Cardiac septum (tissue), 1 donor: ENCODE measurements at places on chromosomes 13 and 19.

DNA sequence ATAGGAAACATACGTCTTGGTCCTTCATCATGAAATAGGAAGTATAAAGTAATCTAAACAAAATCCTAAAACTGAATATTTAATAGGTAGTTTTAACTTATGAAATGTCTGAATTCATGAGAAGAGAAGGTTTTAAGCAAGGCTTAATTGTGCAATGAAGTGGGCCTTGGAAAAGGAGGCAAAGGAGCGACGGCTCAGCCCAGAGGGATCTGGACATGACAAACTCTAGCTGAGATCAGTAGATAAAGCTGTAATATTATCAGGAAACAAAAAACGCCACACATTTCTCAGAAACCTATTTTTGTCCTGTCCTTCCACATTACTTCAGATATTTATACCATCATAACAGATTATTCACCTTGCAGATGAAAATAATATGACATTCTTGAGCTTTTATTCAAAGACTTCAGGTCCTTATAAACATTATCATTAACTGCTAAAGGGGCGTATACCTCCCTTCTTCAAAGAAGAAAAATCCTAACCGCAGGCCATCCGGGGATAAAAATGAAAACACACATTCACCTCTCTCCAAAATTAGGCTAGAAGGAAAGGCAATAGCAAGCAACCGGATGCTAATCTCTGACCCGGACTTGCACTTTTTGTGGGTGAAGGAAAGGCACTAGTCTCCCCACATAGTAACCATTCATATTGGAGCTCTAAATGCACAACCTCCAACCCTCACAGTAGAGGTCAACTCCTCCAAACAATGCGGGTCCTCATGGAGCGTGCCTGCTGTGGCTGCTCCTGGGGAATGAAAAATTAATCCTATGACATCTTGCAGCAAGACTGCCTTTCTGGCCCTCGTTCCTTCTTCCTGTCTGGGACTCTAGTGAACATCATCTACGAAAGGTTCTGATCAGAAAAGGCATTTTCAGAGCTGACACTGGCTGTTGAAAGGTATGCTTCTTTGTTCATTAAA is 108.8 kb downstream of the TBC1D4 start:
- no peak for DNase-seq

- DNase-seq = no peak
These were observed 363.2 kb downstream of the GPC6 start for GRCh38 chr13:93589788-93590187.

DNA sequence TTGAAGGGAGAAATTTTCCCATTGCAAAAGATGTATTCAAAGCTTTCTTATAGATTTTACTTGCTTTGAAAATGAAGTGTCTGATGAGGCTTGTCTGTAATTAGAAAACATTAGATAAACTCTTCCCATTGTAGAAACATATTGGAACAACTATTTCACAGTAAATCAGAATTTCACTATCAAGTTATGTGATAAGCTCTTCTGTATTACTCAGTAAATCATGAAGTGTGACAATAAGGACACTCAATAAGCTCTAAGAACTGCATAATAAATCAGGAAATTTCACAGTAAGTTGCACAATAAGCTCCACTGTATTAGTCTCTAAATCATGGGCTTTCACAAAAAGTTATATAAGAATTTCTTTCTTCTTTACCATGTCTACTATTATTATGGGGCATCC is 1546.6 kb downstream of the SLITRK5 start:
- no peak for DNase-seq

DNA sequence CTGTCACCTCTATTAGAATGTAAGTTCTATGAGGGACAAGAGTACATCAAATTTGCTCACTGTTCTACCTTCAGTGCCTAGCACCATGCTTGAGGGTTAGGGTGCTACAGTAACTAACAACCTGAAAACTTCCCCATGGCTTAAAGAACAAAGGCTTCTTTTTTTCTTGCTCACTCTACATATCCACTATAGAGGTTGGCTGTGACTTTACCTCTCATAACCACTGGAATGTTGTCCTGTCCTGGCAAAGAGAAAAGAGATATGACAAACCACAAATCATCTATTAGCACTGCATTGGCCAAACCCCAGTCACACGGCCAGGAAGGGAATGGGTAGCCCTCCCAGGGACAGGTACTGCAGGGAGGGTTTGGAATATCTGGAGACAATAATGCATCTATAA is 23.2 kb upstream of the ACOD1 start:
- no peak for DNase-seq

DNA sequence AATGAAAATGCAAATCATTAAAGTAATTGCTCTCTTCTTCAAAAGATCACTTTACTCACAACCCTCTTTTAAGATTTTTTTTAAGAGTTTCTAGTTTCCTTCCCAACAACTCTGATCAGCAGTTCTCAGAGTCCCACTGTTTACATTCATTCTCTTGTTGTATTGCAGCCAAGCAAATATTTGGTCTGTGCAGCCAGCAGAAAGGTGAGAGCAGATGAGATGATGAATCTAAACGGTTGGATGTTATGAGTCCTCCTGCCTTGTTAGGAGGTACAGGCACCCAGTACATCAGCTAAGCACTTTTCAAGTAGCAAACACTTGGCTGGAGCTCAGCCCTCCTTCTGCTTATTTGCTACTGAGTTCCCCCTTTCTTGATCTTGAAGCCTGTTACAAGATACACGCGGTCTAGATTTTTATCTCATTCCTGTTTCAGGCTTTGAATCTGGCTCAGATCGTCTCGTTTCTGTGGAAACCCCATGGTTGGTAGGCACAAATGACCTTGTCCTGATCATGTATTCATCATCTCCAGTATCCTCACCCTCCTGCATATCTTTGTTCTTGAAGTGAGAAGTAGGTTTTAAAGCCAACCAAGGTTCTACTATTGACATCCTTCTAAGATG is 300.7 kb downstream of the DCT start:
- no peak for DNase-seq

GRCh38 chr19:39829702-39830275 is 4.2 kb downstream of the DYRK1B start:
- DNase-seq = peak; percentile 27

- DNase-seq = no peak
These were observed 21.3 kb downstream of the EXOC3L2 start for GRCh38 chr19:45223879-45224278.

- no peak for DNase-seq
These were observed 52.2 kb downstream of the TEX26 start for GRCh38 chr13:30984620-30985019.

DNA sequence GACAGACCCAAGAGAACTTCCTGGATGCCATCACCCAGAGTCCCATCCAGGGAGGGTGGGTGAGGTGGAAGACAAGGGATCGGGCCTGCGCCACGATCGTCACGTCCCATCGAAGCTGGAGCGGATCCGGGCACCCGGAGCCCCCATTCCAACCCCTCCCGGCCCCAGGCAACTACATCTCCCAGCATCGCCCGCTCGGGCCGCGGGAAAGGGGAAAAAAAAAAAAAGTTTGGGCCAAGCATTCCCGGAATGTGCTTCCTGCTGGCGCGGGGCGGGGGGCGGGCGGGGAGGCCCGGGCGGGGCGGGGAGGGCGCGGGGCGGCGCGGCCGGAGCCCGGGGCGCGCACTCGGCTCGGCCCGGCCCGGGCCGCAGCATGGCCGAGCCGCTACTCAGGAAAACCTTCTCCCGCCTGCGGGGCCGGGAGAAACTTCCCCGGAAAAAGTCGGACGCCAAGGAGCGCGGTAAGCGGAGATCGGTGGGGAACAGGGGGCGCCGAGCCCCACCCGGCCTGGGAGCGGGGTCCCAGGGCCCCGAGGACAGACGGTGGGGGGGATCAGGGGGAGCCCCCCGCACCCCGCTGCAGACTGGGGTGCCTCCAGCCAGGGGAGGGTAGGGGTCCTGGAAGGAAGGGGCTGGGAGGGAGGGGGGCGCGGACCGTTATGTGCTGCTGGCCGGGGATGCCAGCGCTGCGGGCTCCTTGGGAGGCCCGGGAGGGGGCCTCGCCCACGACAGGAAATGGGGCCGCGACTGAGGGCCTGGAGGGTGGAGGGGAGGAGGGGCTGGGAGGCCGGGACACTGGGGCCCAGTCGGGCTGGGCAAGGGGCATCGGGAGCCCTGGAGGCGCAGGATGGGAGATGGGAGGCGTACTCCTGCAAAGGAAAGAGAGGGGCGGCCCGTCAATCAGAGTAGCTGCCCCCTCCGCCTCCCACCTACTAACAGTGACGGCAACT is at the start of gene SYDE1:
SYDE1 (plus strand) TSS at position 341 of the 950 bp plus-strand sequence; CDS start at position 374, 33 bp downstream.
- DNase-seq = no peak

- peak; percentile 96 for DNase-seq
These were observed 8.4 kb downstream of the EMP3 start for GRCh38 chr19:48333467-48334384.
